ENCODE measurements at places on chromosomes 1 and 21.

- no peaks in the 10 kb centered on the region for H3K4me1 ChIP-seq
- no peak overlapping the region for H3K4me3 ChIP-seq
- no peak overlapping the region for H3K27ac ChIP-seq
- H3K27me3 ChIP-seq: no peaks in the 10 kb centered on the region
Measured at GRCh38 chr21:37787456-37787855, 128.8 kb downstream of the KCNJ6 start.

DNA sequence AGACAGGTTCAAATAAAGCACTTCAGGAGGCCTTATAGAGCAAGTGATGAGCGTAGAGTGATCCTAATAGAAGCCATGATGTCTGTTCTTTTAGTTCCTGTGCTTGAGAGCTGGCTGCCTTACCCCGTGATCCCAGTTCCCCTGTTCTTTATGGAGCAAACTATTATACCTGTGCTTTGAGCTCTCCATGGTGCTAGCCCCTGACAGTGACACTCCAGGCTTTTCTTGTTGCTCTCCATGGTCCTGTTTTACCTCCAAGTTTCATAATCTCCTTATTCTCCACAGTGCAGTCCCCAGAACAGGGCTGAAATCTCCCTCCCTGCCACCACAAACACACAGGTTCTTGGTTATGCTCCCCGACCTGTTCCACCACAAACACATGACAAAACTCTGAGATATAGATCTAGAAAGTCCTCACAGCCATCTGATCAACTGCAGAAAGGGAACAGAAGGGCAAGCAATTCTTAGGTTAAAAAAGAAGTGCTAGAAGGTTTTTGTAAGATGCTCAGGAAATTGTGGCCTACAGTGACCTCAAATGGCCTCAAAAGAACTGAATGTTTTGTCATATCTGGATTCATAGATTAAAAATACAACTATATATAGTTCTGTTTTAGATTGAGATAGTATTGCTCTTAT, 6.0 kb downstream of the CADM3 start:
- H3K27me3 ChIP-seq: peaks cover 34% of the 10 kb centered on the region
- H3K27ac ChIP-seq: no peak overlapping the region
- no peaks in the 10 kb centered on the region for H3K36me3 ChIP-seq
- H3K4me1 ChIP-seq: no peaks in the 10 kb centered on the region

DNA sequence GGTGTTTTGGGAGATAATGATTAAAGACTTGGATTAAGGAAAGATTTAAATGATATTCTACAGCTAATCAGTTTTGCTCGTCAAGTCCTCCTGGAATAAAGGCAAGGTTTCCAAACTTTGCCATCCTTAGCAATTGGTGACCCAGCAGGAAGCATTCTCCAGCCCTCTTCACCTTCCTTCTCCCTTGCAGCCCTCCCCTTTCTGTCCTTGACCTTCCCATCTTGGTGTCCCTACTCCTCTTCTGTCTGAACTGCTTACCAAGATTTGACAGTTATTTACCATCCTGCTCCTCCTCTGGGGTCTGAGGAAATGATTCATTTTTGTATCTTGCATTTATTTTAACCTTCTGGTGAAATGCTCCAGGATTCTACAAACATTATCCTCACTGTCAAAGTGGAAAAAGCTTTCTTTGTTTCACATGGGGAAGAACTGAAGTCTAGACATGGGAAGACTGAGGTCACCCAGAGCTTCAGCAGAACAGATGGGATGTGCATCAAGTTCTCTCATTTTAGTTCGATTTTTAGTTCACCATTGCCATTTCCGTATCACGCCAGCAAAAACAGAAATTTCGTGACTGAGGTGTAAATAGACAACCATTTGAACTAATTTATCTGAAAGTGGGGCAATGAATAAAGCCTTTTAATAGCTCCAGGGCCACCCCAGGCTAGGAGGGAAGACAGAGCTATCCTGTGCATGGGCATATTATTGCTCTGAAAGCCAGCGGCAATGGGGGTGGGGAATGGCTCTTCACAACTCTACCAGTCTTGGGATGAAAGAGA, 504.4 kb upstream of the PLXNA2 start:
- H3K27ac ChIP-seq: no peak overlapping the region
- H3K4me1 ChIP-seq: no peaks in the 10 kb centered on the region
- no peak overlapping the region for H3K4me3 ChIP-seq
- no peaks in the 10 kb centered on the region for H3K36me3 ChIP-seq
- H3K27me3 ChIP-seq: no peaks in the 10 kb centered on the region

DNA sequence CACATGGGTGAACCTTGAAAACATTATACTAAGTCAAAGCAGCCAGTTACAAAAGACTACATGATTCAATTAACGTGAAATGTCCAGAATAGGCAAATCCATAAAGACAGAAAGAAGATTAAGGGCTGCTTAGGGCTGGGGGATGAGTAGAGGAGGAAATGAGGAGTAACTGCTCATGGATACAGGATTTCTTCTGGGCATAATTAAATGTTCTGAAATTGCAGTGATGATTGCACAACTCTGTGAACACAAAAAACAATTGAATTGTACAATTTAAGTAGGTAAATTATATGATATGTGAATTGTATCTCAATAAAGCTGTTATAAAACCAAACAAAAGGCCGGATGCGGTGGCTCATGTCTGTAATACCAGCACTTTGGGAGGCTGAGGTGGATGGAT, 52.2 kb downstream of the RERE start:
- no peaks in the 10 kb centered on the region for H3K4me1 ChIP-seq
- H3K4me3 ChIP-seq: no peak overlapping the region
- no peaks in the 10 kb centered on the region for H3K36me3 ChIP-seq
- no peak for DNase-seq
- H3K27ac ChIP-seq: no peak overlapping the region

DNA sequence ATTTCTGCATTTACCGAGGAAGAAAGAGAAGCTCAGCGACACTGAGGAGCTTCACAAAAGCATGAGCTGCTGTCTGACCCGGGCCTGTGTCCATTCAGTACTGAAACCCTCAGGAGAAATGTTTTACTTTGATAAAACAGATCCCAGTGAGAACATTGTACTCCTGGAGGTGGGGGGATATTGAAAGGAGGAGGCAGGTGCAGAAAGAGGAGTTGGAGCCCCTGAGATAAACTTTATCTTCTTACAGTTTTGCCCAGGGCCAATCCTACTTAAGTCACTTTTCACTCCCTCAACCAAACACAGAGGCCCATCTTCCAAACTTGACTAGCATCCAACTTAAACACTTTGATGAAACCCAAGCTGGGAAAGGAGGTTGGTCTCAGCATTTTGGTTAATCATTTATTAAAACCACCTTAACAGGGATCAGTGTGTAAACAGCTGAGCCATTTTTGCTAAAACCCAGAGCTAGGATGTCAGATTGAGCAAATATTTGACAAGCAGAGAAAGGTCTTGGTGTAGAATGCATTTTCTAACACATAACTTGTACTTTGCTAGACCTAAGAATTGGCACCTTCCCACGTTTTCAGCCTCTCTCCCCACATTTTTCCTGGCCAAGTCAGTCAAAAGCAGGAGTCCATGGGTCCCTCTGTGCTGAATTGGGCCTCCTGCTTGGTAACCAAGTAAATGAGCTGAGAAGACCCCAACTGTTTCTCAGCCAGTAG, 32.5 kb upstream of the SARS1 start:
- no peaks in the 10 kb centered on the region for H3K27me3 ChIP-seq
- DNase-seq: no peak
- H3K27ac ChIP-seq: no peak overlapping the region
- no peaks in the 10 kb centered on the region for H3K4me1 ChIP-seq
- H3K36me3 ChIP-seq: no peaks in the 10 kb centered on the region

DNA sequence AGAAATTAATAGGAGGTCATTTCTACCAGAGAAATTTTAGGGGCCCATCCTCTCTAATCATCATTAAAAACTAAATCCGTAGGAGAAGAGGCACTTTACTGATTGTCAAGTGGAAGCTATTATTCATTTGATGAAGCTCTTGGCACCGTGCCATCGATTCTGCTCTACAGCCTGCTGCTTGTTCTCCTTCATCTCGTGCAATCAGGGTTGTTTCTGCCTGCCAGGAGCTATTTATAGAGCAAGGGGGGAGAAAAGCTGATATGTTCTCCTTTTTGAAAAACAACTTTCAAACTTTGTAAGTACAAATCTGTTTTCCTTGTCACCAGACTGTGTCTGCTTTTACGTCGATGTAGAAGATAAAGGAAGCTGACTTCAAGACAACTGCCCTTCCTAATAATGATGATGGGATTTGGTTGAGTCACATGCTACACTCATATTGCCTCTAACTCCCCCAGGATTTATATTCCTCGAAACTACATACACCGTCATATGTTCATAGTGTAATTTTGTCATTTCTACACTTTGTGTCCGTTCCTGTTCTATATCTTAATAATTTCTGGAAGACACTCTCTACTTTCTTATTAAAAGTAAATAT, 169.6 kb upstream of the LHX8 start:
- DNase-seq: no peak
- no peak overlapping the region for H3K27ac ChIP-seq
- H3K36me3 ChIP-seq: no peaks in the 10 kb centered on the region
- no peaks in the 10 kb centered on the region for H3K27me3 ChIP-seq
- no peak overlapping the region for H3K4me3 ChIP-seq

DNA sequence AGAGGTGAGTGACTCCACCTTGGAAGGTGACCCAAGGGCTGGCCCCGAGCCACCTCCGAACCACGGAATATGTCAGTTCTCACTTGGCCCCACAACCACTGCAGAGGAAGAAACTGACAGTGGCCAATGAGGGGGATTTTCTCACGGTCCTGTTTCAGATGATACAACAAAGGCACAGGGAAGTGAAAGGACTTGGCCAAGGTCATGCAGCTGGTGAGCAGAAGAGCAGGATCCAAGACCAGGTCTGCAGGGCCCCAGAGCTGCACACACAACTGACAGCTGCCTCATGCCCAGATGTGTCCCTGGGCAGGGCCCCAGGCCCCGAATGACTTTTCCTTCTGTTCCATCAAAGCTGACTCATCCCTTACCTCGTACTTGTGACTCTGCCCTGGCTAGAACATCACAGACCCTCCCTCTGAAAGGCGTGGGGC, 25.8 kb upstream of the EVA1B start:
- peaks cover 71% of the 10 kb centered on the region for H3K36me3 ChIP-seq
- H3K27me3 ChIP-seq: no peaks in the 10 kb centered on the region
- no peak overlapping the region for H3K27ac ChIP-seq
- no peak for DNase-seq

DNA sequence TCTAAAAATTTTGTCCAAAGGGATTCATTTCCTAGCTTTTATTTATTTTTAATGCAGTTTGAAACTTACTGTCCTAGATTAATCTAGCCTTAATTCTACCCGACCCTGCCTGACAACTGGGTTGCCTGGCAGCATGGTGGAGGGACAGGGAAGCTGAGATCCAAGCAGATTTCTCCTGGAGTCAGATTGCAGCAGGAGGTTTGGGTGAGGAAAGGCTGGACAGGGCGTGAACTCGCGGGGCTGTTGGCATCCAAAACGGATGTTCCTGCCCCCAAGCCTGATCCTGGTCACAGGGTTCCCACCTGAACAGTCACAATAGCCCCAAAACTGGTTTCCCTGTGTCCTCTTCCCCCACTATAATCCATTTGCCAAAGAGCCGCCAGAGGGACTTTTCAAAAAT, 23.2 kb downstream of the TCEA3 start:
- no peak overlapping the region for H3K27ac ChIP-seq
- peaks cover 12% of the 10 kb centered on the region for H3K4me1 ChIP-seq
- no peaks in the 10 kb centered on the region for H3K27me3 ChIP-seq
- H3K36me3 ChIP-seq: peaks cover 2% of the 10 kb centered on the region

Measured in CD4-positive, alpha-beta T cell (primary cell).